RKO (cell line): ENCODE measurements at places on chromosomes 7 and 10.

DNA sequence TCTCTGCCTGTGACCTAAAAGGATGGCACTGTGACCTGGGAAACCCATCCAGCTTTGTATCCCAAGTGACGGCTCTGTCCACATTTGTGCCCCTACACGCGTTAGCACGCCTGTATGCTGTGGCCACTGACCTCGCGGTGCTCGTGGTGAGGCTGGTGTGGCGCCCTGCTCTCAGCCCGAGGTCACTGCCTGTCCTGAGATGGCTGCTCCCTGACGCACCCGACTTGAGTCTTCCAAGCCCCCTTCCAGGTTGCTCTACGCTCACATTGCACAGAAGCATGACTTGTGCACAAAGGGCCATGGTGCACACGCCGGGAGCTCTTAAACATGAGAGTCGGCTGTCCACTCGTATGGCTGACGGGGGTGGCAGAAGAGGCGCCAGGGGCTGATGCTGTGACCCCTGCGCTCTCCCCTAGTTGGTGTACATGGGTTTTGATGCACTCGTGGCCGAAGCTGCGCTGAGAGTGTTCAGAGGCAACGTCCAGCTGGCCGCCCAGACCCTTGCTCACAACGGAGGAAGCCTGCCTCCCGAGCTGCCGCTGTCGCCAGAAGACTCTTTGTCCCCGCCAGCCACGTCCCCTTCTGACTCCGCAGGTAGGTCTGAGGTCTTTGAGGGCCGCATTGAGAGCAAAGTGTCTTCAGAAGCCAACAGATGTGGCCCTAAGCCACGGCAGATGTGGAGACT lies 33.5 kb downstream of the WDR86 start:
- no peak for DNase-seq

DNA sequence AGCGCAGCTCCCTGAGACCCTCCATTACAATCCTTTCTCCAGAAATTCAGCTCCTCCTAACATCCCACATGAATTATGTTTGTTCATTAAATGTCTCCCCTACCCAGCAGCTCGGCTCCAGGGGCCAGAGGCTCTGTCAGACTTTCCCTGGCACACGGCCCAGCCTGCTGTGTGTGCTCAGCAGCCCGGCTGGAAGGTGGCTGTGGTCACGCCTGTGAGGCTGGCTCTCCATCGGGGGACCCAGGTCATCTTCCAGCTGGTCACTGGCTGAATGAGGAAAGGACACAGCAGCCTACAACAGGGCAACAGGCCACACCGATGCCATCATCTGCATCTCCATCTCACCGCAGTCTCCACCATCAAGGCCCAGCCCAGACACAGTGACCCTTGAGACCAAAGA lies 219.8 kb downstream of the MAD1L1 start:
- DNase-seq = no peak

DNA sequence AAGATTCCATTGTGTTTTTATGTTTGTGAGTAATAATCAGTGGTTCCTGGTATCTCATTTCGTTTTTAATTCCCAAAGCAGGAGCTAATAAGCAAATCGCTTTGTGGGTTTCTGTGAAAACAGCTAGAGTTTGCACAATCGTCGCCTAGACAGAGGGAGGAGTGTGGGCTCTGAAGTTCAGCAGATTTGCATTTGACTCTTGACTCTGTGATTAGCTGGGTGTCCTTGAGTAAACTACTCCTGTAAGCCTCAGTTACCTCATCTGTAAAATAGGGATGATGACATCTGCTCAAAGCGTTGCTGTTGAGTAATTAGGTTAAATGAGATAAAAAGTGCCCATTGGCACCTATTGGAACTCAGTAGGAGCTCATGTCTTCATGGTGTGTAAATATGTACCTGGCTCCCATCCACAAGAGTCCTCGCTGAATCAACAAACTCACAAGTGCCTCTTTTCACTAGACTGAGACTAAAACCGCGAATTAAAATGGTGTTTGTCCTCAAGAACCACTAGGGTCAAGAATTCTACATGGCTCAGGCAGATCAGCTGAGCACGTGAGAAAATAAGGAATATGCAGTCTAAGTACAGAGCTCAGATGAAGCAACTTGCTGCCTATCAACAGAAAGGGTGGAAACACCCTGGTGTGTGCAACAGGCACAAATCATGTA lies 385.8 kb upstream of the C7orf33 start:
- no peak for DNase-seq

GRCh38 chr7:49564379-49564714 lies 209.1 kb upstream of the VWC2 start:
- DNase-seq = no peak

DNA sequence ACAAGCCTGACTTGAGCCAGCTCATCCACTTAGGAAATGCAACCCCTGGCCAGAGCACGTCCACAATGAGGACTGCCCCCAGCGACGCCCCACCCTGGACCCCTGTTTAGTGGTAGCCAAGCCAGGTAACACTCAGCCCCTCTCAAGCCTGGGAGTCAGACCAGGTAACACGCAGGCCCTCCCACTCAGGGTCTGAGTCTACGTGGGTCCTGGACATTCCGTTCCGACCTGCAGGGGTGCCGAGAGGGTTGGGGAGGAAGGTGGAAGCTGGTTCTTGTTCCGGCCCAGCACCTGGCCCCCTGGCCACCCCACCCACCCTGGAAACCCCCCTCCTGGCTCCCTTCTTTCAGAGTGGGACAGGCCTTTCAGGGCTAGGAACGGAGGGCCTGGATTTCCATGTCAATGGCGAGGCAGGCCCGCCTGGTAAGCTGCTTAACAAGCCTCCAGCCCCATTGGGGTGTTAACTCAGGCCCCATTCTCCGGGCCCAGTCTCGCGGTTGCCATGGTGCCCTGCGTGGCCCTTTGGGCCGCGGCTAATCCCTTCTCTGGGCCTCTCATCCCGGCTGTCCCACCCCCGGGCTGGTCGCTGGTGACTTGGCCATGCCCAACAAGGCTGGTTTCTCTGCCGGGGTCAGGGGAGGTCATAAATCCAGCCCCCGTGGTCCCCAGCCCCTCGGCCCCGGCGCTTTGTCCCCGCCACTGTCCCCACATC lies 19.7 kb upstream of the LFNG start:
- no peak for DNase-seq

- no peak for DNase-seq
Observed at GRCh38 chr7:7979558-7979957, 11.0 kb downstream of the GLCCI1 start.
